HS-5 (cell line): ENCODE measurements at places on chromosomes 16 and 17.

GRCh38 chr17:50354776-50355175 lies 8.8 kb downstream of the XYLT2 start:
- no peak for DNase-seq

DNA sequence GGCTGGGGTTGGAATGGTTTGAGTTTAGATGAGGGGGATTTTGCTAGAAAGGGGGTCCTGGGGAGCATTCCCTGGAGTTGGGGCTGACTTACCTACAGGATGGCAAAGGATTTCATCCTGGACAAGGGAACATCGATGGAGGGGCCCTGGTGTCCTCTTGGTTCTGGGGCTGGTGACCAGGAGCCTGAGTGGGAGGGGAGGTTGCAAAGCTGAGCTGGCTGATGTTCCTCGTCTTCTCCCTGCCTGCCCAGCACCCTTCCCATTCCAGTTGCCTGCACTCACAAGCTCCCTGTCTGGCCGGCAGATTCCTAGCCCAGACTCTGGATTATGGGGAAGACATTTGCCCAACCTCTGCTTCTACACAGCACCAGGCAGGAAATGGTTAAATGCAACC lies 37.2 kb downstream of the ITGAE start:
- no peak for DNase-seq

- DNase-seq = no peak
These were observed 90.5 kb downstream of the NPIPB11 start for GRCh38 chr16:29315916-29316517.

GRCh38 chr16:1792836-1793577 lies 498 bp downstream of the IGFALS start:
- no peak for DNase-seq
